ENCODE measurements at places on chromosomes 5 and 9. TPM values are rescaled to one million over a fixed set of nuclear protein-coding genes. Genes with fewer than 3 reads are reported as not detected.

The BSPRY gene
- not detected for total RNA-seq

DNA sequence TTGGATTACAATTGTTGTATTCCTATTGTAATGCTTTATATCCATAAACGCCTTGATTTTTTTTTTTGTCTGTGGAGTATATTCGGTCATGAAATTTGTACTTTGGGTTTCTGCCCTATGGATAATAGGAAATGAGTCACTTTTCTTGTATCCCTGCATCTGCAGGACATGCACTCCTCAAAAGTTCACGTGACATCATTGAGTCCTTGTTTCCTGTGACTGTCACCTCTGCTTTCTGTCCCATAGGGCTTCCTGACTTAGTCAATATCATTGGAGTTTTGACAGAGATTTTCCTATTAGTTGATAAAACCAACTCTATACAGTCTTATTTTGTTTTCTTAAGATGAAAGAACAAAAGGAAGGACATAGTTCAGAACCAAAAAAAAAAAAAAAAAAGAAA, 356.3 kb downstream of the MAT2B start:
- DNase-seq, result no peak

GRCh38 chr5:166962461-166962860, 1329.0 kb upstream of the WWC1 start:
- no peak for DNase-seq

DNA sequence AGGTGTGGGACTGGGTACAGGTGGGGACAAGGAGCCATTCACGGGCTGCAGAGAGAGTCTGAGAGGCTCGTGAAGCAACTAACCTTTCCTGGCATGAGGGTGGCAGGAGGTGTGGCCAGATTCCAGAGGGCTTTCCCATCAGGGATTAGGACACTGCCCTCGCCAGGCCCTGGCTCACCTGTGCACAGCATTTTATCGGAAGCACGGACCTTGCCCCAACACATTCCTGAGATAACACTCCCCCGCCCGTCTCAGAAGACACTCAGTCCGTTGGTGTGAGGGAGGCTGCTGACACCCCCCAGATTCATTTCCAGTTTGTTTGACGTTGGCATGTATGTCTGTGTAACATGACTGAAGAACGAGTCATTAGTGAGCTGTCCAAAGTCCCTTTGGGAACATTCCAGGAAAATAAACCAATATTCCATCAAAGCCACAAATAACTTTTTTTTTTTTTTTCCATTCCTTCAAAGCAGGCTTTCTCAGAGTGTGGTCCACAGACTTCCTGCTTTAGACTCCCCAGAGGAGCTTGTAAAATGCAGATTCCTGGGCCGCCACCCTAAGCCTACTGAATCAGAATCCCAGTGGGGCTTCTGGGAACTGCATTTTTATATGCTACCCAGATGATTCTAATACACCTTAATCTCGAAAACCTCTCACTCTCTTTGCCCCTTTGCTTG, 23.4 kb downstream of the WWC1 start:
- no peak for DNase-seq

DNA sequence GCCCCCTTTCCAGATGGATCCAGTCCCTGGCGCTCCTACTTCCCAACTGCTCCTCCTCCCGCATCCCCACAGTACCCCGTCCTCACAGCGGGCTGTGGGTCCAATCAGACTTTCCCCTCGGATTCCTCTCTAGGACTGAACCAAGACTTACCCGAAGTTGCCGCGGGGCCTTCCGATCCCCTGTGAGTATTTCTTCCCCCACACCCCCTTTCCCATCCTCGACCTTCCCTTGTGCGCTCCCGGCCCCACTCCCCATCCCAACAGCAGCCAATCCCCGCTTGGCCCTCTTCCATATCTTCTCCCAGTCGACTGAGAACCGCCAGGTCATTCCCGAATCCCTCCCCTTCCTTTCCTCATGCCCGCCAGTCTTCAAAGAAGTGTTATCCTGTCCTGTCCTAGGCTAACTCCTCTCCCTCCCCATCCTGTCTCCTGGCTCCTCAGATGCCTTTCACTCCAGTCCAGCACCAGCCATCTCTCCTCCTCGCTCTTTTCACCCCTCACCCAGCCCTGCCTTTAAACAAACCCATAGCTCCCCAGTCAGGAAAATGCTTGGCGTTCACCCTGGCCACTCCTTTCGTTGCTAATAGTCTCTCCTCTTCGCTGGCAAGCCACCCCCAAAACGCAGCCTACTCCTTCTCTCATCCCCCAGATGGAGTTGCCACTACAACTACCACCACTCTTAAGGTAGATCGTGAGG, 646 bp downstream of the SWI5 start:
- DNase-seq, result peak; percentile 62

DNA sequence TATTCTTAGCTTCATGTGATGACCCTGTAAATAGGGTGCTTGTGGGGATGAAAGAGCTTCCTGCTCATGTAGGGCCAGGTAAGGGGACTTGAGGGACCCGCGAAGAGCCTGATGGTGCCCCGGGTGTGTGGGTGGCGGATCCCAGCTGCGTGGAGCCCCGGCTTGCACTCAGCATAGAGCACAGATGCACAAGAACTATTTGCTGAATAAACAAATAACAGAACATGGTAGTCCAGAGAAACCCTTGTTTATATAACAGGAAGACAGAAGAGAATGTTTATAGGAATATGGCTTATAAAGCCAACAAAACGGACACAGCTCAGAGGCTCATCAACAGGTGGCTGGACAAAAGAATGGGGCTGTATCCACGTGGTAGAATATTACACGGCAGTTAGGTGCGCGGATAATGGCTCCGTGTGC, 106.9 kb upstream of the COL5A1 start:
- DNase-seq, result no peak

Data from psoas muscle (tissue), 8 donors.